ENCODE measurements at places on chromosomes 7 and 10.

DNA sequence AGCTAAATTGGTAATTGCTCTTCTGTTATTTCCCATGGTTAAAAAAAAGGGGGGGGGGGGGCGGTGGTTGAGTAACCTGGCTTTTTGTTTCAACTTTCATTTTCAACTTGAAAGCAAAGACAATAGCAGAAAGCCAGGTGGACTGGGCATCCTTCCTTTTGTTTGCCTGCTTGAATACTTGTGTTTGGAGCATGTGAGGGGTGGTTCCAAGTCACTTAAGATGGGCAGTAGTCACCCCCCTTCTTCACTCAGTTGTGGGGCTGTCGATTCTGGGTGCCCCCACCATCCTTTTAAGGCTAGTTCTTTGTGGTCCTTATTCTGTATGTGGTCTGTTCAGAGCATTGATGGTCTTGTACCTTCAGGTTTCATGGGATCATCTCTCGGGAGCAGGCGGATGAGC lies 165.6 kb upstream of the PRR15 start:
- no peak for DNase-seq

- DNase-seq = no peak
These were observed 7.1 kb downstream of the MNX1 start for GRCh38 chr7:157003445-157003755.

- DNase-seq = no peak
These were observed 889 bp upstream of the GPR15LG start for GRCh38 chr10:84172467-84173356.

DNA sequence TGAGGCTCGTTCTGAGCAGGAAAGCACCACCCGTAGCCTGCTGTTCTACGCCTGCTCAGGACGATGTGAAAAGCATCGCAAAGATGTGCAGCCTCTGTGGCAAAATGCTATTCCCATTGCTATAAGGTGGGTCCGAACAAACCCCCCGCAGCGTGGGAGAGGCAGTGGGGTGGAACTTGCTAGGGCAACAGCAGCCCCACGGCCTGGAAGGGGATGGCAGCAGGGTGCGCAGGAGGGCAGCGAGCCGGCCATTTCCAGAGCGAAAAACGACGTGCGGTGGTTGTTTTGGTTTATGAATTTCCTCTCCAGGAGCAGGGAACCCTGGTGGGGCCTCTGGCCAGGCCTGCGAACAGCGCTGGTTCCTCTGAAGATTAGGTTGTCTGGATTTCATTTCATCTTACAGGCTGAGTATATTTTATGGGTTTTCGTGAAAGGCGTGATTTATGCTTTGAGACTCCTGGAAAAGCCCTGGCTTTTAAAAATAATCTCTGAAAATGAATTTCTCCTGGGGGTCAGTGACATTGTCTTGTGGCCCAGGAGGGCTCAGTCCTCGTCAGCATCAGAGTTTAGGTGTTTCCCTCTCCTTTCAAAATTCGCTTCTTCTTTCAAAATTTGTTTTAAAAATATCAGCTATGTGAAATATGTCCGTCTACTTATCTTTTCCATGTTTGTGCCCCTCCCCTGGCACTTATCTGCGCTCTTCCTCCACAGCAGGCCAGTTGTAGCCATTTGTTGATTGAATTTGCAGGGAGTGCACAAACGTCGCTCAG lies 42.3 kb upstream of the UBE3C start:
- DNase-seq = no peak

DNA sequence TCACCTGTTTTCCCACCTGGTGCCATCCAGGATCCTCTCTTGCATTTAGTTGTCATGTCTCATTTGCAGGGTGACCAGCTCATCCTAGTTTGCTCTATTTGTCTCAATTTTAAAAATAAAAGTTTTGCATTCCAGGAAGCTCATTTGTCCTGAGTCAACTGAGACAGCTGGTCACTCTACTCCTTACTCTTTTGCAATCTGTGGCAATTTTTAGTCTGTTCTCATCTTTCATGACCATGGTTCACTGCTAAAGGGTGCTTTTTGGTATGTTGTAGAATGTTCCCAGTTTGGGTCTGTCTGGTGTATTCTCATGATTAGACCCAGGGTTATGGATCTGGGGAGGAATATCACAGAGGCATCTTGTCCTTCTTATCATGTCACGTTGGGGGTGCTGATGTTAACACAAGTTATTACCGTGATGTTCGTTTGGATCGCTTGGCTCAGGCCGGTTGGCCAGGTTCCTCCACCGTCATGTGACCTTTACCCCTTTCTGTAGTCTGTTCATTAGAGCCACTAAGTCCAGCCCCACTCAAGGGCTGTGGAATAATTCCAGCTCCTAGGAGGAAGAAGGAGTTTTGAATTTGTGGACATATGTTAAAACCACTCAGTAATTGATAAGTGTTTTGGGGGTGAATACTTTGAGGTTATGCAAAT lies 103.3 kb upstream of the IGFBP3 start:
- DNase-seq = no peak

- no peak for DNase-seq
These were observed 44.2 kb downstream of the JMJD1C start for GRCh38 chr10:63421591-63421990.

- DNase-seq = no peak
These were observed 24.0 kb upstream of the PAPSS2 start for GRCh38 chr10:87635498-87636312.

GRCh38 chr10:80144696-80145131 lies 12.2 kb downstream of the PLAC9 start:
- DNase-seq = no peak

GRCh38 chr10:133198206-133198605 lies 31.8 kb upstream of the UTF1 start:
- DNase-seq = no peak

DNA sequence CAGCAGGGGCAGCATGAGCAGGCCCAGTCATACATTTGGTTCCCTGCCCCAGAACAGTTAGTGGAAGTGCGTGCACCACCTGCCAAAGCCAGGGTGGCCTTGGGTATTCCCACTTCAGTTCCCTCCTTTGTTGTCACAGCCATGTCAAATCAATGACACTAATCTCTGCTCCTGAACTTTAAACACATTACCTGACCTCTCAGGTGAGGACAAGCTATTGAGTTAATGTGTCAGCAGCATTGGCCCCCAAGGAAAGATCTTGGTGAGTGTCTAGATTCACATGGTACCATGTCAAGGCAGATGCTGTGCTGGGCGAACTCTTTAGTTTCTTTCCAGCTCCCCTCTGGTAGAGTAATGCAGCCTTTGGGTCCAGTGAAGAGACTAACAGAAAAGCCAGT lies 2.1 kb downstream of the CYP3A5 start:
- DNase-seq = no peak
